ENCODE measurements at places on chromosomes 5 and 9. TPM values are rescaled to one million over a fixed set of nuclear protein-coding genes. Genes with fewer than 3 reads are reported as not detected.

The ANKRD31 gene
- total RNA-seq: 0.32 TPM

The GRXCR2 gene
- total RNA-seq: not detected

The IRF1 gene
- total RNA-seq: 90.7 TPM

The BTNL9 gene
- total RNA-seq: not detected

The PPP2R2B gene
- total RNA-seq: not detected

The PNPLA7 gene
- 2.1 TPM for total RNA-seq

The PRLR gene
- total RNA-seq: 3.2 TPM

The ZBTB26 gene
- 6.0 TPM for total RNA-seq

The HTR1A gene
- total RNA-seq: not detected

The ELP1 gene
- total RNA-seq: 19.6 TPM

The CER1 gene
- total RNA-seq: not detected

The FOXD1 gene
- total RNA-seq: 24.7 TPM

The ABO gene
- total RNA-seq: not detected

The CSF1R gene
- total RNA-seq: 0.16 TPM

The MYMK gene
- total RNA-seq: not detected

The TXNDC8 gene
- not detected for total RNA-seq

The RFESD gene
- total RNA-seq: 1.5 TPM

The BARHL1 gene
- total RNA-seq: not detected

The TCF7 gene
- 1.6 TPM for total RNA-seq

The PTBP3 gene
- total RNA-seq: 45.3 TPM

The PDLIM4 gene
- 78.2 TPM for total RNA-seq

The NEUROG1 gene
- total RNA-seq: not detected

The POU5F2 gene
- 2.6 TPM for total RNA-seq

The DMRTA1 gene
- 0.49 TPM for total RNA-seq

The SGCD gene
- total RNA-seq: 81.6 TPM

The NFX1 gene
- 38.3 TPM for total RNA-seq

The MSX2 gene
- 20.3 TPM for total RNA-seq

The MRPL36 gene
- total RNA-seq: 30.0 TPM

The FCN2 gene
- not detected for total RNA-seq

The CBY3 gene
- not detected for total RNA-seq

The SPINK13 gene
- not detected for total RNA-seq

The GABRG2 gene
- not detected for total RNA-seq

The RANBP3L gene
- total RNA-seq: 2.3 TPM

The DPP7 gene
- total RNA-seq: 81.5 TPM

The SLC46A2 gene
- total RNA-seq: not detected

The IRX1 gene
- 26.1 TPM for total RNA-seq

The PCDHA1 gene
- total RNA-seq: under 0.01 TPM

The SPINK4 gene
- total RNA-seq: not detected

The CD274 gene
- 2.9 TPM for total RNA-seq

The ALDH7A1 gene
- total RNA-seq: 24.7 TPM

The OR1Q1 gene
- total RNA-seq: 0.36 TPM

The RGS7BP gene
- not detected for total RNA-seq

The SYNPO gene
- total RNA-seq: 2.7 TPM

The NUTM2F gene
- not detected for total RNA-seq

The PAXX gene
- 8.5 TPM for total RNA-seq

The TNFSF8 gene
- not detected for total RNA-seq

The NHP2 gene
- 79.4 TPM for total RNA-seq

The CAMK4 gene
- 4.0 TPM for total RNA-seq

The LCN1 gene
- not detected for total RNA-seq

The IL31RA gene
- total RNA-seq: 14.0 TPM

The FCN1 gene
- not detected for total RNA-seq

The BAAT gene
- total RNA-seq: not detected

The INSL4 gene
- not detected for total RNA-seq
